ENCODE measurements at places on chromosomes 7 and 10.

DNA sequence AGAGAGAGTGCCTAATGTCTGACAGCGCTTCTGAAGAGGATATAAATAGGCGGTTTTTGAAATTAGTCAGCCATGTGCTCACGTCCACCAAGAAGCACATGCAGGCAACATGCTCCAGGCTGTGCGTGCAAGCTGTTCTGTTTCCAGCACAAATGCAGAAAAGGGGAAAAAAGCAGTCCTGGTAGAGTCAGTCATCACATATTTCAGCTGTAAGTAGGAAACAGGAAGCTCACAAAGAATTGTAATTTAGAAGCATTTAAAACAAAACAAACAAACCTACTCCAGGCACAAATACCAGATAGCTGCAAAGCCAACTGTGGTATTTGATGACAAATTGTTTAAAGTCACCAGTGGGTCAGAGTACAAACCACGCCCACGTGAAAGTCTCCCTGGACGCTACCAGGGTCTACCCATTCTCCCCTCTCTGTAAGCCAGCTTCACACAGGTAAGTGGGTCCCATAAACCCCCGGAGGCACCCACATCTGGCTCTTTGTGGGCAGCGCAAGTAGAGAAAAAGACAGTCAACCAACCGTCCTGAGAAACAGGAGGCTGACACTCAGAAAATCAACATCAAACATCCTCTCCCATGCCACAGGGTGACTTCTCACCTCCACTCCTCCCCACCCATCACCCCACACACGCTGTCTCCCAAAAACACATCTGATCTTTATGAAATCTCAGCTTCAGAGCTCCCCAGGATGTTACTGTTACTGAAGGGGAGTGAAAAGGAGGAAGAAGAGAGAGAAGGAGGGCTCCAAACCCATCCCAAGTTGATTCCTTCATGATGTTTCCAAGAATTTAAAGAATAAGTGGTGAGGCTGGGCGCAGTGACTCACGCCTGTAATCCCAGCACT, 186.4 kb downstream of the FAM107B start:
- DNase-seq: no peak

GRCh38 chr7:131518626-131519025, 37.8 kb downstream of the PODXL start:
- DNase-seq: no peak

GRCh38 chr7:115585015-115585718, 445.4 kb downstream of the TFEC start:
- no peak for DNase-seq

DNA sequence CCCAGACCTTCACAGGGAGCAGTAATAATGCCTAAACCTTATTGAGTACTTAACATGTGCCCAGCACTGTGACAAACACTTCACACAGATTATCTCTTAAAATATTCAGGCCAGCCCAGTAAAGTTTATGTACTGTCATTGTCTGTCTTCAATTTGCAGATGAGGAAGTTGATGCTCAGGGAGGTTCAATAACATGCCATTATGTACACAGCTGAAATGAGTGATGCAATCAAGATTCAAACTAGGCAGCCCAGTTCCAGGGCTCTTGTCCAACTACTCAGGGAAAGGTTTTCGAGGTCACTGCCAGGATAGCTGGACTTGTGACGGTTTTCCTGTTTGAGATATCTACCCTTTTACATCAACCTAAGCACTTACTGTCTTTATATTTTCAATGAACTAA, 56.1 kb downstream of the AUTS2 start:
- DNase-seq: peak; percentile 47

DNA sequence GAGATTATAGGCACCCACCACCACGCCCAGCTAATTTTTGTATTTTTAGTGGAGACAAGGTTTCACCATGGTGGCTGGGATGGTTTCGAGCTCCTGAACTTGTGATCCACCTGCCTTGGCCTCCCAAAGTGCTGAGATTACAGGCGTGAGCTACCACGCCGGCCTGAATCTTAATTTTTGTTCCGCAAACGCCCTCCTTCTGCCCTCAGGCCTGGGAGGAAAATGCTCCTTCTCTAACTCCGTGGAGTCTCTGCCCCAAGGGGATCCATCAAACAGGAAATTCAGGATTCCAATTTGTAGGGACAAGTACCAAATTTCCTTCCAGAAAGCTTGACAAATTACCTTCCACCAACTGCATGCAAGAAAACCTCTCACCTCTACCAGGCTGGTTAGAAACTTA, 43.2 kb downstream of the RBAK start:
- no peak for DNase-seq

DNA sequence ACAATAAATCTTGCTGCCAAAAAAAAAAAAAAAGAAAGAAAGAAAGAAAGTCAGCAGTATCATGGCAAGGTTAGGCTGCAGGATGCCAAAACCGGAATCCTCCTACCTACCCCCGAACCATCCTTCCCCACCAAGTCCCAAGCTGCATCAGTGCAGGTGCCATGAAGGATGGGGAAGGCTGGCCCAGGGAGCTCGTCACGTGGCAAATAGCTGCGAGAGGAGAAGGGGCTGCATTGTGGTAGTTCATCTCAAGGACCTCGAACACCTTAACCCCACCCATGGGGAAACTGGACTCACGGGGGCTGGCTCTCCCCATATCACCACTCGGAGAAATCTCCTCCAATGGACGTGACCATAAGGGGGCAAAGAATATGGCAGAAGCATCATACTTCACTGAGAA, 86.2 kb downstream of the TACC2 start:
- no peak for DNase-seq

All from NCI-H1105 (cell line).